ENCODE measurements at places on chromosomes 5 and 9.

DNA sequence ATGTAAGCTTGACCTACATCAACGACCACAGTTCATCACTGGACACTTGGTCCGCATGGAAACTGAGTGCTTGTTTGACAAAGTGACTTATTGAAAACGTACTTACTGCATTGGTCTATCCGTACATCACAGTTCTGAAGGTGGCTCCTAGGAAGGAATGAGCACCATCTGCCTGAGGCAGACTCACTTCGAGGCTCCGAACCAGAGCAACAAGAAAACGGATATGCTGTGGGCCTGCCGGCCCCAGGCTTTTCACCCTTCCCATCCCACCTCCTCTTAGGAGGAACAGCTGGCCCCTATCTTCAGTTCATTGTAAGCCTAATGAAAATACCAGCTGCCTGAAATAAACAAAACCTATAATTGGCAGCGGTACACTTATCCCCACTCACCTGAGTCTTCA is 67.2 kb upstream of the TSLP start:
- no peak overlapping the region for H3K27ac ChIP-seq
- no peak overlapping the region for H3K4me3 ChIP-seq
- H3K36me3 ChIP-seq: no peaks in the 10 kb centered on the region
- DNase-seq: no peak

DNA sequence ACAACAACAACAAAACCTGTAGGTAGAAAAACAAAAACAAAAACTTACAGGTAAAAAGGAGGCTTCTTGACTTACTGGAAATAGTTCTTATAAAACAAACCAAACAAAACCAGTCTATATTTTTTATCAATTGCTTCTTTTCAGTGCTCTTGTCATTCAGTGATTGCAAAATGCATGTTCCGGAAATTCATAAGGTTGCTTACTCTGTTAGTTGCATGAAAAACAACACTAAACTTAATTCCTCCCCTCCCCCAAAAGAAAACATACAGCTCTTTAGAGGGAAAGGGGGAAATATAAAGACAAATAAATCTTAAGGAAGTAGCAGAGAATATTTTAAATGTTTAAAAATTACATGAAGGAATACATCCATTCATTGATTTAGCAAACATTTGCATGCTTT is 19.1 kb downstream of the CPEB4 start:
- no peak overlapping the region for H3K27ac ChIP-seq
- H3K36me3 ChIP-seq: peaks cover 6% of the 10 kb centered on the region
- no peaks in the 10 kb centered on the region for H3K27me3 ChIP-seq
- no peak for DNase-seq
- no peaks in the 10 kb centered on the region for H3K4me1 ChIP-seq

DNA sequence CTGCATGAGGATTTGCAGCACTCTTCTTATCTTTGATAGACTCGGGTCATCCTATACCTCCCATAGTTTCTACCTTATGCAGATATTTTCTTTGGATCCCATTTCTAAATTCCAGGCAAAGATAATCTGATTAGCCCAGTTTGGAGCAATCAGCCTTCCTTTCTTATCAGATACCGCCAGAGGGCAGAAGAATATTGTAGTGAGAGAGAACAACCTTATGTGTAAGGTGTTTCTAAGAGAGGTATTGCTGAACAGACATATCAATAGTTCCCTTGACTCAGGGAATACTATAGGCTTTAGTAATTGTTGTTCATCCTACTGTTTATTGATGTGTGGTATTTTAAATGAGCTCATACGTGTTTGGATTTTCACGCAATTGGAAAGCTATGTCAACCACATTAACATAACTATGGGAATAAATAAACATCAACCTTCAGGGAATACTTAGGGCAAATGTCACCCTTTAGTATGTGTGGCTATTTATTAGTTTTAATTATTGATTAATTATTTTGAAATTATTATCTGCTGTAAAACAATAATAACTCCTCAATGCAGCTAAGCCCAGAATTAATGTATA is 1435.2 kb upstream of the CDH9 start:
- H3K27me3 ChIP-seq: no peaks in the 10 kb centered on the region
- no peaks in the 10 kb centered on the region for H3K4me1 ChIP-seq
- no peak for DNase-seq
- no peak overlapping the region for H3K4me3 ChIP-seq

DNA sequence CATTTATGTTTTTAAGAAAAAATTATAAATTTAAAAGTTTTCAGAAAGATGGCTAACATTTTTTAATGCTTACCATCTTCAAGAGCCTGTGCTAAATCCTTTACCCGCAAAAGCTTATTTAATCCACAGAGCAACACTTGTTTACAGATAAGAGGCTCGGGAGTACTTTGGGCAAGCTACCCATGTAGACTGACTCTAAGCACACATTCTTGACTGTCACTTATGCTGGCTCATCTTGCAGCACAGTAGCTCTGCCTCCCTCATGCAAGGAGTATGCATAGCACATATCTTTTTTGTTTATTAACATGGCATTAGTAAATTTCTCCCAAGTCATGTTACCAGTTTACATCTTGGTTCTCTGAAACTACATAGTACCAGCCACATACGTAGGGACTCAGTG is 14.7 kb downstream of the SH3RF2 start:
- H3K36me3 ChIP-seq: no peaks in the 10 kb centered on the region
- H3K4me1 ChIP-seq: no peaks in the 10 kb centered on the region
- H3K27me3 ChIP-seq: peaks cover 5% of the 10 kb centered on the region
- DNase-seq: no peak
